ENCODE measurements at places on chromosomes 2 and 18.

DNA sequence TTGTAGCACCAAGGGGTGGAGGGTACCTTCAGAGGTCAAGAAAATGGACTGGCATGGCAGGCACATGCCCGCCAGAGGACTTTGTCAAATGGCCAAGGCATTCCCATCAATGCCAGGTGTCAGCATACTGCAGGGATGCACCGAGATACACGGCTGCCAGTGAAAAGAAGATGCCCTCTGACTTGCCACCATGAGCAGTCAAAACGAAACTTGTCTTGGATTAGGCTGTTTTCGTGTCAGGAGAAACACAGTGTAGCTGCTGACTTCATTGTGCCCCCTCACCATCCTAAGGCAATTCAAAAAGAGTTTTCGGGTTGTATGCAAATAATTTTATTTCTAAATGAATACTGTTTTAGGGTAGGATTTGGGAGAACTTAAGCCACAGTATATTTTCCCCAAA is 181.5 kb downstream of the NAPG start:
- no peak for DNase-seq

GRCh38 chr2:143296089-143296488 is 166.9 kb downstream of the ARHGAP15 start:
- DNase-seq, result no peak

DNA sequence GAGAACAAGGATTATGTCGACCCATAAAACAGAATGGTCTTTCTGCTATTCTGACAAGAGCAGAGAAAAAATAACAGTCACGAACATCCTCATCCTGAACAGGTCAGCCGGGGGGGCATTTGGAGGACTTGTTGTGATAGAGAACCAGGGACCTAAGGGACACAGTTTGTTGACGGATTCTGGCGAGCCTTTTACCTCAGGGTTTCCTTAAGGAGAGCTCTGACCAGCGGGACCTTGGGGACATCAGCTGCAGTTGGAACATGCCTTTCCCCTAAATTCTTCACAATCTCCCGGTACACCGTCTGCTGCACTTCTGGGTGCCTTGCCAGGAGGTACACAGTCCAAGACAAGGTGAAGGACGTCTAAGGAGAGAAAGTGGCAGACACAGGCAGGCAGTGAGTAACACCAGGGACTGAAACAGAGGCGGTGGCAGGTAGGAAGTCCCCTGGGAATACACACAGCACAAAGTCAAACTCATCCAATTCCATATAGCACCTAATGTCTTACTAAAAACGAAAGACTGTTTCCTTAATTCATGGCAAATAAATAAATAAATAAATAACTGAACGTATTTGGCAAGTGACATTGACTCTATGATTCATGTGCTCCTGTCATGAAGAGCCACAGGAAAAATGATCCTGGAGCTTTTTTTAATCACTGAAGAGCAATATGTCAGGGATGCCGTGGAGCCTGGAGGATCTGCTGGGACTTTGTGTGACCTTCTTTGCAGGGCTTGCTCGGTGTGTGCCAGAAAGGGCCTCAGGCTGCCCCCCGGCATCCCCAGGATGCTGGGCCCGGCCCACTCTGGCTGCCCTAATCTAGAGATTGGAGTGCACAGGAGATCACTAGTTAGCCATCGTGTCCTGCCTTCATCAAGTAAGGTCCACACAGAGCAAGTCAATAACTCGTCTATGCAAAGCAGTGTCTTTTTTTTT is 24.7 kb downstream of the CYP27C1 start:
- no peak for DNase-seq

DNA sequence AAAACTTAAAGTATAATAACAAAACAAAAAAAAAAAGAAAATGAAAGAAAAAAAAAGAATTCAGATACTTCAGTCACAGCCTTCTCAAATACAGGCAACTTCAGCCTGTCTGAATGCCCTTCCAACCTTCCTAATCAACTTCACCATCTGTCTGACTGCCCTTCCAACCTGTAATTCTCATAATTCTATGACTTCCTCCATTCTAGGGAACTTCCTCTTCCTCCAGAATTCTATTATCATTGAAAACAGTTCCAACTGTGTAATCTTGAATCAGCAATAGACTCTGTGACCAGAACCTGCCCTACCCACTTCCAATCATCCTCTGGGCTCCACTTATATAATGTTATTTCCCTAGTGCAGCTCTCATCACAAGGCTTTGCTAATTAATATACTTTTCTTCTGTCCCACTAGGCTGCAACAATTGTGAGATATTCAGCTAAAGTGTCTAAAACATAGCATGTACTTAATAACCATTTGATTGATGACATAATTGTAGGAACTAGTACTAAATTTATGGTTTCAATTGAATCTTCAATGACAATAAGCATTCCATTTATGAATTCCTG is 127.3 kb downstream of the UPP2 start:
- no peak for DNase-seq

DNA sequence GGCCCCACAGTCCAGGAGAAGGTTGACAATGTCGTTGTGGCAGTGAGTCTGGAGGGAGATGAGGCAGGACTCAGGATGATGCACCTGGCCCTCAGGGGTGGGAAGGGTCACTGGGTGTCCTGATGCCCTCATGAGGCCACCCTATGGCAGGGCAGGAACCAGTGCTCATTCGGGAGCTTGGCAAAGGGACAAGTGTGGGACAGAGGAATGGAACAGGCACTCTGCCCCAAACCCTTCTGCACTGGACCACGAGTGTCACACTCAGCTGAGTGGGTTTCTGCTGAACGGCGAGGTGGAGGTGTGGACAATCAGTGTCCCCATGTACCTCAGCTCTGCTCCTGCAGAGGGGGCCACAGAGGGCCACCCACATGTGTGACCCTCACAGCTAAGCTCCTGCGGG is 32.0 kb downstream of the ANKMY1 start:
- no peak for DNase-seq

DNA sequence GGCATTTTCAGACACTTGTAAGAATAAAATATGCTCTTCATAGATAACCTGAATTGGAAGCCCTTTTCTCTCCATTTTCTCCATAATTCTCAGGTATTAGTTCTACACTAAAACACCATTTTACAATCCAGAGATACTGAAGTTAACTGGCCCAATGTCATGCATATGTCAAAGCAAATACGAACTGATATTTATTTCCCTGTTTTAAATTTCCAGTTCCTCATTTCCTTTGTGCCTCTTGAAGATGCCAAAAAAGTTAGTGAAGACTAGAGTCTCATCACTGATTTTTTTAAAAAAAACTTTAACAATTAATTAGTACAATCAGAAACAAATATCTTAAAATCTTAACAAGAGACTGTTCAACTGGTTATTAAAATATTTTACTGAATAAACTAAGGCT is 52.8 kb upstream of the ITGB6 start:
- no peak for DNase-seq

- DNase-seq, result no peak
These were observed 13.4 kb upstream of the GLS start for GRCh38 chr2:190867212-190867611.

GRCh38 chr18:77173275-77174030 is 40.9 kb upstream of the MBP start:
- no peak for DNase-seq

- no peak for DNase-seq
These were observed 689.4 kb upstream of the FANCL start for GRCh38 chr2:58930537-58930936.

GRCh38 chr2:208892203-208892602 is 485.6 kb downstream of the PTH2R start:
- DNase-seq, result no peak

- no peak for DNase-seq
These were observed 9.8 kb upstream of the GNLY start for GRCh38 chr2:85684380-85684779.

All from COLO829 (cell line).